ENCODE measurements at places on chromosomes 6 and 20.

DNA sequence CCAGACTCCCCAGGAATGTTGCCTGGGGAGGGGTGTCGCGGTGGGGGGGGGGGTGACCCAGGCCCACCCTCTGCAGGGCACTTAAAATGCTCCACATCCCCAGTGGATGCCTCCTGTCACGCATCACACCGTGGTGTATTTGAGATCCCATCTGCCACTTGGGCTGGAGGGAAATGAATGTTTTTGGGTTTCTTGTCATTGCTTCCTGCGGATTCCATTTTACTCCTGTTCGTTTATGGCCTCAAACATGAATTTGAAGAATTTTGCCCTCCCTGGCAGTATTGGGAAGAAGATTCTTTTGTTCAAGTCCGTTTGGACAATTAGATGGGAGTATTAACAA lies 544 bp upstream of the KHDC1 start:
- DNase-seq = no peak

- no peak for DNase-seq
These were observed 10.1 kb upstream of the METTL24 start for GRCh38 chr6:110368284-110368683.

- no peak for DNase-seq
These were observed 43.2 kb upstream of the BMP5 start for GRCh38 chr6:55918639-55919038.

GRCh38 chr20:44495257-44495656 lies 19.6 kb downstream of the TTPAL start:
- no peak for DNase-seq

DNA sequence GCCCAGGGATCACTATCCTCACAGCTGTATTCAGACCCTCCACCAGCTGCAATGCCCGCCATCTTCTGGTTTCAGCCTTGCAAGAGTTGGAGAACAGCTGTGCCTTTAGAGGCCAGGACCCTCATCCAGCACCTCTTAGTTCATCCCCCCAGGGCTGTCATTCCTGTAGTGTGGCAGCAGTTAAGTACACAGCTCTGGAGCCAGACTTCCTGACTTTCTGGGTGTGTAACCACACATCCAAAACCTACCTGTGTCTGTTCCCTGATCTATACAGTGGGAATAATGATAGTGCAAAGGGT lies 452 bp upstream of the TREM2 start:
- DNase-seq = no peak

GRCh38 chr6:107699697-107700325 lies 124.3 kb downstream of the SCML4 start:
- no peak for DNase-seq

- DNase-seq = peak; percentile 45
These were observed 253.0 kb downstream of the QKI start for GRCh38 chr6:163667372-163668060.

DNA sequence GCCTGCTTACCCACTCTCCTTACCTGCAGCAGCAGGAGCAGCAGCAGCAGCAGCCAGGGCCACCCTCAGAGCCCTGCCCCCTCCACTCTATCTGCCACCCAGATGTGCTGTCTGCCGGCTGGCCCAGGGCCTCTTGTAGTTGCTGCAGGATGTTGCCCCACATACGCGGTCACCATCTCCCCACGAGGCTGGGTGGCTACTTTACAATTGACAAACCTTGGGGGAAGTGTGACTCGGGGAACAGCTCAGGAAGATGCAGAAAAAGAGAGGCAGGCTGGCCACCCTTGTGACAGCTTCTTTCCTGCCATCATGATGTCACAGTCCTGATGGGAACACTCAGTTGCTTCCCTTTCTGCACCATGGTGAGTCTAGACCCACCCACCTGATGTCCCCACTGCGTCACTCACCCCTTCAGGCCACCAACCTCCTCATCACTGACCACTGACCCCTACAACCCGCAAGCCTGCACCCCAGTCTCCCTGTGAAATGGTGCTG lies 14.5 kb downstream of the TREM1 start:
- DNase-seq = peak; percentile 29

DNA sequence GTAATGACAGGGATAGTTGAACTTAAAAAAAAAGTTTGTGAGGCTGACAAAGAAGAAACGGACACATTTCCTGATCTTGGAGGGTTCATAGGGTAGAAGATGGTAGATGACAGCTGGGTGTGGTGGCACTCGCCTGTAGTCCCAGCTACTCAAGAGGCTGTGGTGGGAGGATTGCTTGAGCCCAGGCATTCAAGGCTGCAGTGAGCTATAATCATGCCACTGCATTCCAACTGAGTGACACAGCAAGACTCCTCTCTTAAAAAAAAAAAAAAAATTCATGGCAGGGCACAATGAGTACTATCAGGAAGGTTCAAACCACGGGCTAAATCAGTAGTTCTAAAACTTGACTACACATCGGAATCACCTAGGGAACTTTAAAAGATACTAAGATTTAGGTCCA lies 2.0 kb upstream of the MICA start:
- DNase-seq = peak; percentile 62

DNA sequence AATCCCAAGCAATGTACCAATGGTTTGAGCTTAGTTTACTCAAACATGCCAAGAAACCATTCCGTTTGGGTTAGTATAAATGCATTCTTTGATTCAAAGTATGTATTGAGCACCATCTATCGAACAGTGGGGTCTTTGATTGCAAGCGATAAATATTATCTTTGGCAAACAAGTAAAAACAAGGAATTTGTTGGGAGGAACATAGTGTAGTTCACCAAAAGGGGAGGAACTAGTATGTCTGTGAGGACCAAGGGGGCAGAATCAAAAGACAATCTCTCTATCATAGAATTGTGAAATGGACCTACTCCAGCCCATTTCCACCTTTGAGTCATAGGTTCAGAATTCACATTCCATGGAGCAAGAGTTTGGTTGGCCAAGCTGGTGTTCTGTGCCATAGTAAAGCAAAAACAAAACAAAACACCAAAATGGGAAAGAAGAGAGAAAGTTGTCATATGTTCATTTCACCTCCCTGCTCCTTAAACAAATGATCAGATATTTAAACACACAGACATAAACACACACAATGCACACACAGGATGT lies 266.0 kb downstream of the TSHZ2 start:
- DNase-seq = no peak

DNA sequence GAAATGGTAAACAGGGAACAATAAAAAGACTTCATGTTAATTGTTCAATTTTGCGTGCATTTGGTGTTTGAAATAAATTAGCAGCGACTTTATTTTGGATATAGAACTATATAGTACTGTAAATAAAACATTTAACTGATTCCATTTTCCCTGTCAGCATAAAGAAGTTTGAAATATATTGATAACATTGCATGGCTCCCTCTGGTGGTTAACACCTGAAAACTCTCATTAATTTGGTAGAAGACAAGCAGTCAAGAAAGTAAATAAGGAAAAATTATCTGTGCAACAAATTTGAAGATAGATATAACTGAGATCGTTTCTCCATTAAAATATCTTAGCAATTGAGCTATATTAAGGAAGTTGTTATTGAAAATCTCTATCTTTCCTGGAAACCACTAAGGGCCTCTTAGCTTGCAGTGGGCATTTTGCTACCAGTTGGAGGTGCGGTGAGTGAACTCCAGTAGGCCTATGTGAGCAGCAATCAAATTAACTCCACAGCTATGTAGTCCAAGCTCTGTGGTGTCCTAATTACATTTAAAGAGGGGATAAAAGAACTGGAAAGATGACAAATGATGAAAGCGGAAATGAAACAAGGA lies 435.7 kb upstream of the FKBP1C start:
- DNase-seq = peak; percentile 43

DNA sequence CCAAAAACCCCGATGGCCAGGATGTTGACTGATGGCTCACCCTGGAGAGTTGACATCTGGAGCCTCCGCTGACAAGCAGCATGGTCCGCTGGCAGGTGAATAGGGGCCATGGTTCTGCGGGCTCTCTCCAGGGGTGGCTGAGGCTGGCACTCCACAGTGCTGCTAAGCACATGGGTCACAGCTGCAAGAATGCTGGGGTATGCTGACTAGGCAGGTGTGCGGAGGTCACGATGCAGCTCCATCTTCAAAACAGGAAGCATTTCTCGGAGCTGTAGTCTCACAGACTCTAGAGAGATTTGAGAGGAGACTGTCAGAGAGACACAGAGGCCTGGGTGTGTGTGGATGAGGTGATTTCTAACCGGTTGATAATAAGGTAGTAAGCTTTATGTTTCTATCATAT lies 341.6 kb downstream of the NRN1 start:
- DNase-seq = no peak

DNA sequence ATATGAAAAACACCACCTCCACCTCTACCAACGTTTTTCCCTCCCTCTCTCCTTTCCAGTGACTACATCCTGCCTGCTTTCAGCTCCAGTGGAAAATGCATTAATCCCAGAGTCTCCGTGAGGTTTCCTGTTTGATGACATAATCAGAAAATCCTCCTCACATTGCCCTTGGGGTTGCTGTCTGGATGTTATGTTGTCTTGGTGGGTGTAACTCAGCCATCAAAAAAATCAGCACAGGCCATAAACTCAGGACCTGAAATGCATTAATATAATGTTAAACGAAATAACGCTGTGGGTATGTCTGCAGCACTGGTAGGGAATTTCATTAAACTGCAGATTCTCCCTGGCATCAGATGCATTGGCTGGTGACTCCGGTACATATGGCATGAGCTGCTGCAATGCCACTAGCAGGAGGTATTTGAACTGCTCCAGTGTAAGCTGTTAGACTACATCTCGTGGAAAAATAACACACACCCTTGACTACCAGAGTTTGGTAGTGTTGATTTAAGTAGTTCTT lies 297.8 kb downstream of the PRL start:
- DNase-seq = no peak

DNA sequence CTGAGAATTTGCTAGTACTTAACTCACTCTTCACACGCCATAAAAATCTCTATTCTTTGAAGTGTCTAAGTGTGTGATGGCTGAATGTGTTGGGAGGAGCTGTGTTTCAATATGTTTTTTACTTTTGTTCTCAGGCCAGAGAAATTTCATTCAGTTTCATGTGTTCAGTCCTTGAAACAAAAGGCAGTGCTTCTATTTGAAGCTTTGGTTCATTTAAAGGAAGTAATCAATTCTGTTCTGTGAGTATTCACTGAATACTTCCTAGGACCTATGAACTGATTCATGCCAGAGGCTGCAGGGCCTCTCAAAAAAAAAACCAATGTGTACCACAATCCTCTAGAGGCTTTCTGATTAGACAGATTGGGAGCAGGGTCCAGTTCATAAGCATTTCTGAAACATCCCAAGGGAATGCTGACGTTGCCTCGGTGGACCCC lies 12.4 kb upstream of the F13A1 start:
- no peak for DNase-seq

DNA sequence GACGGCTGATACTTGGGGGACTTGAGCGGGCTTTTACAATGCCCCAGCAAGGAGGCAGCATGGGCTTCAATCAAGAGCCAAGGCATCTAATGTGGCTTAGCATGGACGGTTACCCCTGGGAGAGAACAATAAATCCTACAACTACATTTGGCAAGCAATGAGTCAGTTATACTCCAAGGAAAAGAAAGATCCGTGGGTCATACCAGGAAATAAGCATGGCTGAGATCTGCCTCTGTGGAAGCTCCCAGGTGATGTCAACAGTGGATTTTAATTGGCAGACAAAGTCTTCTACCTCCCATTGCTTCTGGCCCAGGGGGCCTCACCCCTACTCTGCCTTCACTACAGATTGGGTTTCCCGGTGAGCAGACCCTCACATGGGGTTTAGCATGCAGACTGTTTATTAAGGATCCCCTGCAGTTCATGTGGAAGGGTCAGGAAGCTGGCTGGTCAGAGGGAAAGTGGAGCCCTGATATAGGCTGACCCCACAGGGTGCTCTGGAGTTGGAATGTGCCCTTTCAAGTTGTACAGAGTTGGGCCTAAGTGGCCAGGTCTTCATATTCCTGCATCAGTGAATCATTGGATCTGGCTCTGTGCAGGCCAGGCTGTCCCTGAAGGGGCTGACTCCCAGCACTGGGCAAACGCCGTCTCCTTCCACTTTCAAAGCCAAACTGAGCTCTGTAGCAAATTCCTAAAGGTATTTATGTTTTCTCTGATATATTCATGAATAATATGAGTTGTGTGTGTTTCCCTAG lies 91.3 kb upstream of the GGTLC1 start:
- DNase-seq = no peak

GRCh38 chr6:166814390-166814789 lies 142.0 kb downstream of the RNASET2 start:
- no peak for DNase-seq

DNA sequence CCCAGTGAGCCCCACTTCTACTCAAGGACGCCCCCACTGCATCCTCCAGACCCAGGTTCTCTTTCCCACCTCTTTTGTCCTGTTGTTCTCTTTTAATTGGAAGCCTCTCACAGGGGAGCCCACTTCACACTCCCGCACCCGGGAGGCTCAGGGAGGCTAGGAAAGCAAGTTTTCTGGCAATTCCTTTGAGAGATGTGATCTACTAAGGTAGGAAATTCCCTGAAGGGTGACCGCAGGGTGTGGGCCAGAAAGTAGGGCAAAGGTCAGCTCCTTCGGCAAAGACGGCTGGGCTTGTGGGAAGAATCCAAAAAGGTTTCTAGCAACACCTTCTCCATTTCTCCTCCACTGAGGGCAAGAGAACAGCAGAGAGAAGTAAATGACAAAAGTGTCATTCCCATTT lies 98.1 kb upstream of the PTPN1 start:
- no peak for DNase-seq

- no peak for DNase-seq
These were observed 745 bp upstream of the AGPAT1 start for GRCh38 chr6:32176476-32177182.

DNA sequence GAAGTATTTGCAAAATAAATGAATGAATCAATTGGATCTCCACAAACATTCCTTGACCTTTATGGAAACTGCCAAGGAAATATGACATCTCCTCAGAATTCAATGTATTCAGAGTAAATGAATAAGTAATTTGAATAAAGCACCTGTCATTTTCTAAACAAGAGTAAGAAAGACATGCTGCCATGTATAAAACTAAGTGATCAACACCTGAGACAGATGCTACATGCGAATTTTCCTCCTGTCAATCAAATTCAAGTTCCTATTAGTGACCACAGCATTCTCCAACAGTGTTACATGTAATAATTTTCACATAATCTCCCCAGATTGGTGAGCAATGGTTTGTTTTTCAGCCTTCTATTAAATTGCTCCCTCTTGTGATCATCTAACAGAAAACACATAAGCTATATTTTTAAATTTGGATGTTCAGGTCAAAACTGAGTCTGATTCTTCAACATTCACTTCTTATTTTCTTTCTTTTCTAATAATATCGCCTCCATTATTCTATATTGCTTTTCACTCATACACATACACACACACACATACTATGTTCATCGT lies 163.2 kb upstream of the RNF217 start:
- no peak for DNase-seq
